ENCODE measurements at places on chromosomes 2 and 18.

DNA sequence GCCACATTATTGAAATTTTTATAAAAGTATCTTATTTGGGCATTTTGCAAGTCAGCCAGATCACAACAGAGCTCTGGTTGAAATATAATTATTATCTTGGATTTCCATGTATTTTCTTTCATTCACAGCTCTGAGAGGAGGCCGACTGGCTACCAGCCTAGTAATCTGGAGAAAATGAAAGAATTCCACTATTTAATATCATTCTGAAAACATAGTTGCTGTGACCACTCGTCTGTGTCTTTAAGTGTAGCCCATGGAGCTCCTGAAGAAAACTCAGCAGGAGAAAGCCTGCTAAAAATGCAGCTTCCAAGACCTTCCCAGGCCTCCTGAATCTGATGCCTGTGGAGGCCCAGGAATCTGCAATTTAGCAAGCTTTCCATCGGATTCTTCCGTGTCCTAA, 114.7 kb downstream of the SH3BP4 start:
- no peak for DNase-seq

GRCh38 chr18:36355511-36355910, 58.0 kb downstream of the FHOD3 start:
- DNase-seq, result no peak

- DNase-seq, result no peak
These were observed 17.7 kb upstream of the ATP6V1B1 start for GRCh38 chr2:70918016-70918415.

DNA sequence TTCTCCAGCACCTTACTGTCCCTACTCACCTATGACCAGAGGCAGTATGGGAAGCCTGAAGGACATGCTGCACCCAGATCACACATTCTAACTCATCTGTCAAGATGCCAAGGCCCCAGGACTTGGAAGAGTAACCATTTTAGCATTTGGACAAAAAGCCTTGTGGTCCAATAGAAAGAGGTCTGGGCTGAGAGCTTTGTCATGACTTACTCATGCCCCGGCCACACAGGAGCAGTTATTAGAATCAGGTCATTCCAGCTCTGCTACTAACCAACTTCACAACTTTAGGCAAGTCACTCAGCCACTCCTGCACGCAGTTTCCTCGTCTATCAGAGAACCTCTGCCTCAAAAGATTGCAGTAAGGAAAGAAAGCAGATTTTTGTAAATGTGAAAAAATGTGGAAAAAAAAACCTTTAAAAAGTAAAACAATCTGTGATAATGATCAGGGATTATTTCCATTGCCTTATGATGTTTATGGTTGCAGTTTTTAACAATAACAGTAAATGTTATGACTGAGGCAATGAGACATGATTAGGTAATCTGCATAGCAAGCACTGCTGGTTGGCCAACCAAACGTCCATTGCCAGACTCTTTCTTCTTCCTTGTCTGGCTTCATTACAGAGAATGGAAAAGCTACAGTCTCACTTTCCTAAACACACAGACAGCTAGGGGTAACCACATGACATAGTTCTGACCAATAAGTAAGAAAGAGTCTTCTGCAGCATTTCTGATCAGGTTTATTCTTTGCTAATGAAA, 255.4 kb upstream of the CHAC2 start:
- DNase-seq, result no peak

DNA sequence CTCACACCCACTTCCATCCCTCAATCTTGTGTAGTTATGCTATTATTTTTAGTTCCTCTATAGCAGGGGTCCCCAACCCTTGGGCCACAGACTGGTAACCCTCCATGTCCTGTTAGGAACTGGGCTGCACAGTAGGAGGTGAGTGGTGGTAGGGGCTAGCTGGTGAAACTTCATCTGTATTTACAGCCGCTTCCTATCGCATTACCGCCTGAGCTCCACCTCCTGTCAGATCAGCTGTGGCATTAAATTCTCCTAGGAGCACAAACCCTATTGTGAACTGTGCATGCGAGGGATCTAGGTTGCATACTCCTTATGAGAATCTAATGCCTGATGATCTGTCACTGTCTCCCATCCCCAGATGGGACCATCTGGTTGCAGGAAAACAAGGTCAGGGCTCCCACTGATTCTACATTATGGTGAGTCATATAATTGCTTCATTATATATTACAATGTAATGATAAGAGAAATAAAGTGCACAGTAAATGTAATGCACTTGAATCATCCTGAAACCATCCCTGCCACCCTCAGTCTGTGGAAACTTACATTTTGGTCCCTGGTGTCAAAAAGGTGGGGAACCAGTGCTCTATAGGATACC, 1.6 kb upstream of the RAB11FIP5 start:
- DNase-seq, result no peak

GRCh38 chr2:27566628-27567027, 16.2 kb upstream of the ZNF512 start:
- no peak for DNase-seq

- no peak for DNase-seq
These were observed 274.6 kb downstream of the LRATD1 start for GRCh38 chr2:14907014-14907612.

DNA sequence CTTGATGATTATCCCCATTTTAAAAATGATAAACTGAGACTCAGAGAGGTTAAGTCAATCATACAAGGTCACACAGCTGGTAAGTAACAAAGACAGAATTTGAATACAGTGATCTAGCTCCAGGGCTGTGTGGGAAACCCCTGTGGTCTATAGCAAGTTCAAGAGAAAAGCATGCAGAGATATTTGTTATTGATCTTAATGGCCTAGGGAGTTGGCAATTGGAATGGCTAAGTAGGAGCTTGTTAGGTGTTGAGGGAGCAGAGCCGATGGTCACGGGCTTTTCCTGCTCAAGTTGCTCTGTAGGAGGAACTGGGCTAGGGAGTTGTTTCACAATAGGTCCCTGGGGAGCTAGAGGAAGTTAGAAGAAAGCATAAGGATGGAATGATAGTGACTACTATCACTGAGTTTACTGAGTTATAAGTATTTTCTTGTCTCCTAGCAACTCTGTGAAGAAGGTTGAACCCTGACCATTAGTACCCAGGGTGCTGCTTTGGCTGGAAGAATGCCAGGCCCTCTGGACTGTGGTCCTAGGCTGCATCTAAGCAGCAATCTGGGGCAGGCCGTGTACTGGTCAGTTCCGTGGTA, 30.0 kb downstream of the RNF125 start:
- no peak for DNase-seq

DNA sequence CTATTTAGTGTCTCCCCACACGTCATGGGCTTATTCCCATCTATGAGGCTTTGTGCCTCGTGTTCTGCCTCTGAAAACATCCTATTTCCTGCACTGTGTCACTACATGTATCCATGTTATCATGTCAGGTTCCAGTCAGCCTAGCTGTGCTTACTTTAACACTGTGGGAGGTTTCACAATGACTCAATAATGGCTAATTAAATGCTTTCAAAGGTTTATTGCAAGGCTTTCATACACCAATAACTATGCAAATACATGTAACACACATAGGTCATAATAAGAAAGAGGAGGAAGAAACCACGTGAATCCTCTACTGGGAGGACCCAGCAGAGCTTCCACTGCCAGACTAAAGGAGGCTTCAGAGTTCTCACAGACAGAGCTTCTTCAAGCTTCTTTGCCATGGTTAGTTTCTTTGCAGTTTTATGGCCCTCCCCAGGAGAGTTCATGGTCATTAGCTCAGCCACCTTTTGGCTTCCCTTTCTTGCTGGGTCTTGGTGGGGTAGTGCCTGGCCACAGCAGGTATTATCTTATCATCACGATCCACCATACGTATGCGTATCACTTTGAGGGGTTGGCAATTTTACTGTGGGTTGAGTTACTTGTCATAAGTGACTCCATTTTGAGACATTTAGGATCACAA, 5.1 kb upstream of the COLEC12 start:
- no peak for DNase-seq

- DNase-seq, result peak; percentile 39
These were observed 47.4 kb upstream of the RMDN2 start for GRCh38 chr2:37877457-37878315.

DNA sequence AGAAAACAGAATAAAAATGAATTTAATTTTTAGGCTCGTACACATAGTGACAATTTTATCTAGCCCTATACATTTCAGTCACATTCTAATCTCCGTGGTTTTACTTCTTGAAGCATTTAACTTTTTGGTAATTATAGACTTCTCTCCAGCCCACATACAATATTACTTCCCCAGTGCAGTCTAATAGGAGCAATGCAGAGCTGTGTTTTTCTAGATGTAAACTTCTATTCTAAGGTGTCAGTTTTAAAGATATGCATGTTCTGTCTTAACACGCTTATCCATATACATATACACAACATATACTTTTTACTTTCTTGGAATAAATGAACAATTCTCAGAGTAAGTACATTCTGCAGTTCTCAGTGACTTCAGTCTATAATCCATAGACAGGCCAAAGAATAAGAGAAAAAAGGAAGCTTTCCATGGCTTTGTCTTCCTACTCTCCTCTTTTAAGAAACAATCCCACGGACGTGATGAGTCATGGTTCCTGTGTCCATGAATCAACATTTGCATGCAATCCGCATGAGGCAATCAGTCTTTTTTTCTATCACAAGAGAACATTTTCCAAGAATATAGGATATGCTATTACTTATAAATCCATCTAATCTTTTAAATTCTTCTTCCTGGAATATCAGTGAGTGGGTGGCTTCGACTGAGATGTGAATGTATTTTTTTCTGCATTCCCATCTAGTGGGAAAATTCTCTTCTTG, 42.8 kb downstream of the CCDC102B start:
- no peak for DNase-seq

- DNase-seq, result no peak
These were observed 80.3 kb downstream of the VSNL1 start for GRCh38 chr2:17620841-17621240.

DNA sequence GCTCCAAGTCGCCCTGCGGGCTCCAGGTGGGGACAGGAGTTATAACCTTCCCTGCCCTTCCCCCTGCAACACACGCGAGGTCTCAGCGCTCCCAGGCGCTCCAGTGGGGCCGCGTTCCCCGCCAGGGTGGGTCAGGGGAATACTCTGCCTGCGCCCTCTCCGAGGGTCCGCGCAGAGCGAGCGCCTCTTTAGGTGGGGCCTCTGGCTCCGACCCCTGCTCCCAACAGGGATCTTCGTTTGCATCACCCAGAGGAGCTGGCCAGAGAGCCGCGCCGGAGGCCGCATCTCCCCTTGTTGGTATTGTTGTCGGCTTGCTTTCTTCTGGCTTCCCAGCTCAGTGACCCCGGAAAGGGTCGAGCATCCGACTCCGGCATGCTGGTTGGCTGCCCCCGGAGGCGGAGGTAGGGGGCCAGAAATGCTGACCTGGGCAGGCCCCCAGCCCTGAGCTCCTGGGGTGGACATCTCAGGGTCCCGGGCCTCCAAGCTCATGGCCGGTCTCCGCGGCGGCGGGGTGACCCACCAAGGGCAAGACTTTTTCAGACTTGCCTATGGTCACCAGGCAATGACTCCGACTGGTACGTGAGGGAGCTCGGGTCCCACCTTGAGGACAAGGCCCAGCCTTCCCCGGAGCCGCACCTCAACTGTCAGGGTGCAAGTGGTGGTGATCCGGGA, 11.2 kb upstream of the EN1 start:
- DNase-seq, result no peak

- DNase-seq, result no peak
These were observed 184.2 kb downstream of the NEDD4L start for GRCh38 chr18:58228176-58228575.

DNA sequence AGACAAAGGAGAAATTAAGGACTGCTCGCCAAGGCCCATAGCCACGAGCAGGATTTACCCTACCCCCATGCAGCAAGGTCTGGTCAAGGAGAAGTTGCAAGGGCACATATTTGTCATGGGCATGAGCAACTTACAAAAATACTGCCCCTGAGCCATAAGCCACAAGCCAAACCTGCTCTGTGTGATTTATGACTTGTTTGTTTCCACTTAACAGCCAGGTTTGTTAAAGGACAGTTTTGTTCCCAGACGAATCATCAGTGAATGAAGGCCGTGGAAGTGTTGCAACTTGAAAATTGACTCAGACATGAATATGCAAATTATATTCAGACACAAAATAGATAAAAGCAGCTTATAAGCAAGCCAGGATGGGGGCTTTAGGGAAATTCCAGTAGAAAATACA, 31.3 kb upstream of the EVA1A start:
- no peak for DNase-seq

- no peak for DNase-seq
These were observed 246.1 kb downstream of the TWIST2 start for GRCh38 chr2:239093952-239094351.

DNA sequence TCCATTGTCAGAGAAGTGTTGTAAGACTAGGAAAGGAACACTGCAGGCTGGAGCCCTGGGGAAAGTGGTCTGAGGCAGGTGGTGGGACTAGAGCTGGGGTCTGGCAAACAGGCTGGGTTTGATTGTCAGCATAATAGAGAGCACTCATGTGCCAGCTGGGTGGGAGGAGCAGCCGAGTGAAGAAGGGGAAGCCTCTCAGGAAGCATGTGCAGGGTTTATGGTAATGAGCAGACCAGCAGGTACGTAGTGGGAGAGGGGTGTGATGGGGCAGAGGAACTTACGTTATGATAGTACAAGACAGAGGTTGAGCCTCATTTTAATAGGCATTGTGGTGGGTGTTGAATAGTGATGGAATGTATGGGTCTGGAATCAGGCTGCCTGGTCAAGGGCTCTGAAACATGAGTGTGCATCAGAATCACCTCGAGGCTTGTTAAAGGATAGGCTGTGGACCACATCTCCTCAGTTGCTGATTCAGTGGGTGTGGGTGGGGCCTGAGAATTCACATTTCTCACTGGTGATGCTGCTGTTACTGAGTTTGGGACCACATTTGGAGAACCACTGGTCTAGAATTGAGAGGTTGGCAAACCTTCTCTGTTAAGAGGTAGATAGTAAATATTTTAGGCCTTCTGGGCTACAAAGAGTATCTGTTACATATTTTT, 1.7 kb upstream of the MGAT5 start:
- DNase-seq, result no peak

- DNase-seq, result no peak
These were observed 11.2 kb downstream of the CTDP1 start for GRCh38 chr18:79690586-79691482.

GRCh38 chr2:237563816-237564215, 2.6 kb upstream of the PRLH start:
- no peak for DNase-seq

Data from CD8-positive, alpha-beta T cell (primary cell).